ENCODE measurements at places on chromosomes 5 and 9.

DNA sequence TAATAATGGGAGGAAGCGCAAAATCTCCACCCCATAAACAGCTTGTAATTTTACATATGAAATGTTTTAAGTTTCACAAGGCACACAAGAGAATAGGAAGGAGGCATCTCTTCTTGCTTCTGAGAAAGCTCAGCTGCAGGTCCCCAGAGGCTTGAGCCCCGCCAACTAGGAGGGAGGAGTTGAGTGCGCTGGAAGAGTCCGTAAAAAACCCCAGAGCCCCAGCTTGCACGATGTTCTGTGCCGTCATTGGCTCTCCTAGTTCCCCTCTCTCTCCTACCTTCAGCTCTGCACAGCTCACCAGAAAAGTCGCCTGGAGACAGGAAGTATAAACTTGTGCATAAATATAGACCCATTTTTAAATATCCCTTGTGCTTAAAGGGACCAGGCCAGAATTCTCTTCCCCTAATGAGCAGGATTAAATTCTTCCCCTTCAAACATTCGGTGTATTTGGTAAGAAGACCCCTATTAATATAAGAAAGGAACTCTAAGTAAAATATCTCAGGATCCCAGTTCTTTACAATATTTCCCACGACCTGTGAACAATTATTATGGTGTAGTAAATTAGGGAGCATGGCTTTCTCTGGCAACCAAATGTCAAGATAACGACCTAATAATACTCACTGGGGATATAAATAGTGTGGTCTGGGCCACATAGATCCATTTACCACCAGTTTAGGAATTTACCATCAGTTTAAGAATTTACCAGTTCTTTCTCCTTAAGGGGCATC, 13.7 kb downstream of the GLRX start:
- no peak for DNase-seq

GRCh38 chr9:19174127-19174912, 47.0 kb upstream of the PLIN2 start:
- DNase-seq: no peak

GRCh38 chr9:127919253-127919815, 2.5 kb upstream of the ST6GALNAC4 start:
- peak; percentile 96 for DNase-seq

GRCh38 chr9:89801742-89802670, 197.2 kb downstream of the GADD45G start:
- DNase-seq: no peak

DNA sequence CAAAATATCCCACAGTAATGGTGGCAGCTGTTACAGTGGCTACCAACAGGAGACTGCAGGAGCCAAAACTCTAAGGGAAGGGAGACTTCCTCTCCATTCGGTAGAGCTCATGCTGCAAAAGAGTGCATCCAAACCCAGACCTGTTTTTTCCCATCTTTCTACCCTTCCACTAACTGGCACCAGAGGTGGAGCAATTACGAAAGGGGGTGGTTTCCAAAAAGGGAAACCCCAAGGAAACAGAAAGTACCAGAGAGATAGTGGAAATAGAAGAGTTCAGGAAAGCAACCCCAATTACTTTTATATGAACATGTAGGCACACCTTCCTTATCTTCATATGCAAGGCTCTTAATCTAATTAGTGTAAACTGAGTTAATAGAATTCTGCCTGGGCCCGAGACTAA, 7.3 kb upstream of the WDR41 start:
- no peak for DNase-seq

DNA sequence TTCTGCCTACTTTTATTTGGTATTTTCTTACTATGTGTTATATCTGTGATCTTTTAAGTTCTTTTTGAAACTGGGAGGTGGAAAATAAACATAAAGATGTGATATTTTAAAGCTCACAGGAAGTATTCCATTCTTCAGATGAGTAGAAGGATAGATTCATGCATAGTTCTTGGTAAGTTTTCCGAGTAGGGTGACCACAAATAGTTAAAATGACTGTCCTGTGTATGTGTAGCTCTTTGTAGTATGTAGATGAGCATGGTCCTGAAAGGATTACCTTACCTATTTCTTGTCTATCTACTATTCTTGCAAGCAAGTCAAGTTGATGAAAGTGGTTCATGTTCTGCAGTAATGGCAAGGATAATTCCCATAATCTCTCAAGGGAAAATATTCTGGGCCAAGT, 47.7 kb downstream of the SRFBP1 start:
- no peak for DNase-seq

GRCh38 chr5:119453040-119453373, 710 bp downstream of the HSD17B4 start:
- DNase-seq: no peak

GRCh38 chr5:74231697-74232096, 408.8 kb downstream of the ENC1 start:
- DNase-seq: no peak

DNA sequence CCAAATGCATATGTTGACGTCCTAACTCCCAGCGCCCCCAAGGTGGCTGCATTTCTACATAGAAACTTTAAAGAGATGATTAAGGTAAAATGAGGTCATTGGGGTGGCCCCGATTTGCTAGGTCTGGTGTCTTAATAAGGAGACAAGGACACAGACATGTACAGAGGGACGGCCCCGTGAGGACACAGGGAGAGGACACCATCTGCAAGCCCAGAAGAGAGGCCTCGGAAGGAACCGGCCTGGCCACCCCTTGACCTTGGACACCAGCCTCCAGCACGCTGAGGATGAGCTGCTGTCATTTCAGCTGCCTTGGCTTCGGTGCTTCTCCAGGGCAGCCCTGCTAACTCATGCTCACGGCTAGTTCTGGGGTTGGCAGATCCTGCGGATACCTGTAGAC, 73.2 kb downstream of the MRPL36 start:
- no peak for DNase-seq

GRCh38 chr9:125126019-125126746, 17.1 kb downstream of the SCAI start:
- DNase-seq: peak; percentile 67

GRCh38 chr9:12554636-12555035, 138.5 kb upstream of the TYRP1 start:
- peak; percentile 4 for DNase-seq

- no peak for DNase-seq
These were observed 9.6 kb downstream of the LMX1B start for GRCh38 chr9:126623314-126623666.

GRCh38 chr5:130331332-130331731, 427.1 kb downstream of the CHSY3 start:
- DNase-seq: no peak

DNA sequence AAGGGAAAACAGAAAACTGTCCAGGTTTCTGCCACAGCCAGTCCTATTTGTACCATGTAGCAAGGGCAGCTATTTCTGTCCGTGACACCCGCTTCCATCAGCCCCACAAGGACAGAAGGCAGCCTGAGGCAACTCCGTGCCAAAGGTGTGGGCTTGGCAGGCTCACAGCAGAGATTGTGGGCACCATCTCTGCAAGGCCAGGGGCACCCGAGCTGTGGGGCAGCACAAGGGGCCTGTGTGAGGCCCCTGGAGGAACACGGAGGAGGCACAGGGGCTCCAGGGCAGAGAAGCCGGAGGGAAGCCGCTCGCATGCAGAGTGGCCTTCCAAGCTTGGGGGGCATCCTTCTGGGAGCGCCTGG, 43.5 kb downstream of the COL23A1 start:
- no peak for DNase-seq

- DNase-seq: no peak
These were observed 109.1 kb upstream of the ANKH start for GRCh38 chr5:14980698-14981097.

- DNase-seq: no peak
These were observed 15.5 kb upstream of the HSD17B3 start for GRCh38 chr9:96317335-96317980.

GRCh38 chr5:164578401-164578800, 1073.0 kb downstream of the MAT2B start:
- DNase-seq: no peak

DNA sequence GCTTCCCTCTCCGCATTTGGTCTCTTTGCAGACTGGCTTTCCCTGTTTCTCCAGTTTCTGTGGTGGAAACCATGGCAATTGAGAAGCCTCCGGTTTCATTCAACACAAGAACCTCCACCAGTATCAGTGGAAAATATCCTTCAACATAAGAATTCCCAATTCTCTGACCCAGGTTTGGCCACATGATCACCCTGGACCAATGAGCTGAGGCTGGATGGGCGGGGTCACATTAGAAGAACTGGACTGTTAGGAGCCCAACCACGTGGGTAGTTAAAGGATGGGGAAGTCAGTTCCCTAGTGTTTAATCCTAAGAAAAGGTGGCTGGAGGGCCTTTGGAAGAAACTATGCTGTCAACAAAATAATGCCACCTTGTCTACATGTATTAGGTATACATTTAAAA, 336.3 kb downstream of the DMRT2 start:
- no peak for DNase-seq

DNA sequence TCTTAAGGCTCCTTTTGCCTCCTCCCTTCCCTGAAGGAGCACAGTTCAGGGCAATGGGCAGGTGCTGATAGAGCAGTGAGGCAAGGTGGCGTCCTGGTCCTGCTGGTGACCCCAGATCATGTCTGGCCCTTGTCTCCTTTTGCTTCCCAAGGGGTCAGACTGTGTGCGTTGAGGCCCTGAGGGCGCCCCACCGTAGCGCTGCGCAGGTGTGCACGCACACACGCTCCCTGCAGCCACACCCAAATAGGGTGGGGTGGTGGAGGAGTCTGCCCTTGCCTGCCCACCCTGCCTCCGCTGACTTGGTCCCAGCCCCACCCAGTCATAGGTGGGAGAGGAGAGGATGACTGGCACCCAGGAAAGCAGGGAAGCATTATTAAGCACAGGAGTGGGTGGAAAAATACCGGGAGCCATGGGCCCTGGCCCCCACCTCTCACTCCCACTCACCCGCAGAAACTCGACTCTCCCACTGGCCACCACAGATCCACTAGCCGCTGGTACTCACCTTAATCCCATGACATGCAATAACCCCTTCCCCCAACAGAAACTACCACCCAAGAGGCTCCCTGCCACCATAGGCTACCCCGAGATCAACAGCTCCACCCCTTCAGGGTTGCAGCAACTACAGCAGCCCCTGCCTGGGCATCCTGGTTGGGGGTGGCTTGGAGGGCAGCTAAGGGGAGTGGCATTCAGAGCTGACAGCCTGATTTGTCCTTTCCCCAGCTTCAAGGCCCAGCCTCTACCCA, 16.7 kb downstream of the PDLIM4 start:
- no peak for DNase-seq

- no peak for DNase-seq
These were observed 185.8 kb downstream of the DEPDC1B start for GRCh38 chr5:60514152-60514551.

- no peak for DNase-seq
These were observed 60.8 kb upstream of the ARRDC3 start for GRCh38 chr5:91443761-91444467.

GRCh38 chr9:135693265-135693664, 6.0 kb downstream of the SOHLH1 start:
- DNase-seq: no peak

- no peak for DNase-seq
These were observed 46.5 kb downstream of the PPARGC1B start for GRCh38 chr5:149776361-149777305.

DNA sequence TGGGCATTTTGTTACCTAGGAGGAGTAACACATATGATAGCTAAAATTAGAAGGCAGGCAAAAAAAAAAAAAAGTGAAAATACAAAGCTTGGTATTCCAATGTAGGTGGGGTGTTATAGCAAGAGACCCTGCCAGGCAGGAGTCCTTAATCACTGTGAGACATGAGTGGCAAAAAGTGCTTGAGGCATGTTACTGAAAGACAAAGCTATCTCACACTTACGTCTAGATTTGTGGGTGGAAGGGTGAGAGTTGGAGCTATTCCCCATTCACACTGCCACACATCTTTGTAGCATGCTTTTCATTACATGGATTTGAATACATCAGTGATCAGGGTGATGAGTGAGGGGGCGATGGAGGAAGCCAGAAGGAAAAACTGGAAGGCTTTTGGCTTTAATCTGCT, 2.6 kb upstream of the PLPPR1 start:
- no peak for DNase-seq

DNA sequence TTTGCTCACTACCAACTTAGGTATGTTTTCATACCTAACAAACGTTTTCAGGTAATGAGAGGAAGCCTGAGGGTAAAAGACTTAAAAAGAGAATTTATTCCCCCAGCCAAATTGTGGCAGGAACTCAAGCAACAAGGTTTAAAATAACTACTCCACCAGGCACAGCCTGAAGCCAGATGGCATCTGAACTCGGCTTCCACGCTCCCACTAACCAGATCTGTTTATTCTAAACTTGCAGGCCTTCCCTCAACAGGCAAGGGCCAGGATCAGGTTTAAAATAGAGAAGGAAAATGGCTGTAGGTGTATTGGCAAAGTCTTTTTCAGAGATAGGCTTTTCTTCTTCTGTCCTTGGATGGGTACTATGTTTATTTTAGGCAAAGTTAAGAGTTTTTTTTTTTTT, 89.4 kb downstream of the OTULIN start:
- DNase-seq: no peak

DNA sequence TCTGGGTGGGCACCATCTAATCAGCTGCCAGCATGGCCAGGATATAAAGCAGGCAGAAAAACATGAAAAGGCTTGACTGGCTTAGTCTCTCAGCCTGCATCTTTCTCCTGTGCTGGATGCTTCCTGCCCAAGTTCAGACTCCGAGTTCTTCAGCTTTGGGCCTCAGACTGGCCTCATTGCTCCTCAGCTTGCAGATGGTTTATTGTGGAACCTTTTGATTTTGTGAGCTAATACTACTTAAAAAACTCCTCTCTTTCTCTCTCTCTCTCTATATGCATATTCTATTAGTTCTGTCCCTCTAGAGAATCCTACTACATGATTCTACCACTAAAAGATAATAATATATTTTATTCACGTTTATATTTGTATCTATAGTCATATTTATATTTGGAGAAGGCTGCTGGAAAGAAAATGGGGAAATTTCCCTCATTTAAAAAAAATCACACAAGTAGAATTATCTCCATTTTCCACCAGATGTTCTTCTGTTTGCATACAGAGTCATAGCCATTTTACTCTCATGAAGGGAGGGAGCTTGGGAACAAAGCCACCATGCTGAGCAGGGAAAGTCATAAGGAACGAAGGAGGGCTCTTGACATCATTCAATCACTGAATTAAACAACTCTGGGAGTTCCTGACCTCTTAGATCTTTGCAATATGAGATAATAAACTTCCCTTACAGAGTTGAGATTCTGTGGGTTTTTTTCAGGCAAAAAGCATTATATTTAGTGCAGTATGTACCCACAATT, 1137.4 kb upstream of the CDH18 start:
- DNase-seq: no peak

GRCh38 chr9:33320230-33320567, 29.9 kb downstream of the NFX1 start:
- DNase-seq: no peak

GRCh38 chr9:90846770-90847419, 45.3 kb downstream of the SYK start:
- no peak for DNase-seq

- DNase-seq: no peak
These were observed 64.6 kb downstream of the ACTBL2 start for GRCh38 chr5:57417971-57418370.

- no peak for DNase-seq
These were observed 119.4 kb downstream of the NTRK2 start for GRCh38 chr9:84788803-84789462.

GRCh38 chr9:124673063-124673462, 98.0 kb downstream of the NR6A1 start:
- DNase-seq: no peak

Data from epithelial cell of proximal tubule (primary cell).